Epithelial cell of esophagus (primary cell): ENCODE measurements at places on chromosomes 7 and 10.

GRCh38 chr7:112076324-112076723 is 129.9 kb downstream of the DOCK4 start:
- no peak for DNase-seq

DNA sequence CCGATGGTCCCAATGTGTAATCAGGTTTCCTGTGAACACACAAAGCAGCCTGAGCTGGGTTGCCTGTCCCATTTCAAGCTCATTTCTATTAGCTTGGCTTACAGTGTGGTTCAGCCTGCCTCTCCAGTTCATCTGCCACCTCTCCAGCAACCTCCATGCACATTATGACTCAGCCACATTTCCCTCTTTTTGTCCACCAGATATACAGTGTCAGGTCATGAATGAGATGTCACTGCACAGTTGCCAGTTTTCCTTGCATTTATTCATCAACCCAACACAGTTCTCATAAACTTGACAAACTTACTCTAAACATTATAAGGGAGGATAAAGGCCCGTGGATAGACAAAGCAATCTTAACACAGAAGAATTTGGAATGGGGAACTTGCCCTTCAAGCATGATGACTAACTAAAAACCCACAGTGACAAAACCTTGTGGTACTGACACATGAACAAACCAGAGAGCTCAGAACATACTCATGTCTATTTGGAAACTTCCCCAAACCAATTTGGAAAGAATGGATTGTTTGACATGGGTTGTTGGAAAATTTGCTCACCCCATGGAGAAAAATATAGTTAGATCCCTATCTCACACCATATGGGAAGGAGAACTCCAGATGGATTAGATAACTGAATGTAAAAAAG is 2.5 kb upstream of the CFAP58 start:
- peak; percentile 86 for DNase-seq

DNA sequence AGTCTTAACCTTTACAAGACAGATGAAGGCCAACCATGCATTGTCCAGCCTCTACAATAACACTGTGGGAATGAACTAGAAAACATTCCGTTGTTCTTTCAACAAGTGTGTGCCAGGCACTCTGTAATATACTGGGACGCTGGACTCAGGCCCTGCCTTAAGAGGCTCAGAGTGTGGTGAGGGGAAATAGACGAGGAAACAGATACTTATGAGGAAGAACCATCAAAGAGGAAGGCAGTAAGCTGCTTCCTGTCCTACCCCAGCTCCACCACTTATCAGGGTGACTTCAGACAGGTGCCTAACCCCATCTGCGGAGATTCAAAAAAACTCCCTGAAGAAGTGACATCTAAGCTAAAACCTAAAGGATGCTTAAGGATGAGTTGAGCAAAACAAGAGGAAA is 8.9 kb upstream of the TRIM8 start:
- no peak for DNase-seq

GRCh38 chr10:121242741-121243608 is 355.3 kb downstream of the FGFR2 start:
- DNase-seq = no peak

- DNase-seq = no peak
These were observed 51.3 kb upstream of the WIPF3 start for GRCh38 chr7:29754874-29755490.

GRCh38 chr10:80509403-80510161 is 28.1 kb upstream of the SH2D4B start:
- peak; percentile 83 for DNase-seq

- no peak for DNase-seq
These were observed 4.7 kb downstream of the CPA1 start for GRCh38 chr7:130384841-130385599.

GRCh38 chr7:34539003-34539402 is 119.0 kb upstream of the NPSR1 start:
- DNase-seq = no peak

- no peak for DNase-seq
These were observed 56.3 kb upstream of the FAM3C start for GRCh38 chr7:121452389-121452788.

GRCh38 chr10:21526188-21526859 is 842 bp upstream of the SKIDA1 start:
- DNase-seq = peak; percentile 54

GRCh38 chr7:51620706-51621105 is 304.1 kb upstream of the COBL start:
- DNase-seq = no peak

DNA sequence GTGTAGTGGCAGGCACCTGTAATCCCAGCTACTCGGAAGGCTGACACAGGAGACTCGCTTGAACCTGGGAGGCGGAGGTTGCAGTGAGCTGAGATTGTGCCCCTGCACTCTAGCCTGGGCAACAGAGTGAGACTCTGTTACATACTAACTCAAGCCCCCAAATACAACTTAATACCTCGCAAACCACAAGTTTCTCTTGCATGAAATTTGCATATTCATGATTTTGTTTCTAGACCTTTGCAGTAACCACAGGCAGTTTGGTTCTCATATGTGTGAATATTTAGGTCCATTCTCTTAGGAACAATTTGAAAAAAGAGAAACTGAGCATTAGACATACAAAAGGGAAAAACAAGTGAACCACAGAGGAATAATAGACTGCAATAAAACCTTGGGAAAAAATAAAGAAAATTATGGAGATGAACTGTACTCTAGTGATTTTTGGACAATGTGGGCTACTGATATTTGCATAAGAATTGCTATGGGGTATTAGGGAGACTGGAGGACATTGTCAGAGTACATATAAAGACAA is 77.0 kb downstream of the ZNF277 start:
- no peak for DNase-seq

- DNase-seq = no peak
These were observed 9.8 kb upstream of the PAX2 start for GRCh38 chr10:100735337-100736143.

DNA sequence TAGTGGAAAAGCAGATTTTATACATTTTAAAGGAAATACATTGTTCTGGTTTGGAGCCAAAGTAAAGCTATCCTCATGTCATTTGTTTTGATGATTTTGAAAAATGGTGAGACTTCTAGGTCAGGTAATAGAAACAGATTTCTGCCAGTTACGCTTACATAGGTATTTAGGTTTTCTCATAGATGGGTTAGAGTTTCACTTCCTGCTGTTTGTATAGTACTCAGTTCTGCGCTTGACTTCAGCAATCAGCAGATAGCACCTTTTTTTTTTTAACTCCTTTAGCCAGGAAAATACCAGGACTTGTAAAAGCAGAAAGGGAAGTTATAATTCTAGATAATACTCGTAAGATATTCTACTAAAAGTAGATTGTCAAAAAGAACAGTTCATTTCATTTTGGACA is 209.8 kb upstream of the POM121L12 start:
- no peak for DNase-seq

DNA sequence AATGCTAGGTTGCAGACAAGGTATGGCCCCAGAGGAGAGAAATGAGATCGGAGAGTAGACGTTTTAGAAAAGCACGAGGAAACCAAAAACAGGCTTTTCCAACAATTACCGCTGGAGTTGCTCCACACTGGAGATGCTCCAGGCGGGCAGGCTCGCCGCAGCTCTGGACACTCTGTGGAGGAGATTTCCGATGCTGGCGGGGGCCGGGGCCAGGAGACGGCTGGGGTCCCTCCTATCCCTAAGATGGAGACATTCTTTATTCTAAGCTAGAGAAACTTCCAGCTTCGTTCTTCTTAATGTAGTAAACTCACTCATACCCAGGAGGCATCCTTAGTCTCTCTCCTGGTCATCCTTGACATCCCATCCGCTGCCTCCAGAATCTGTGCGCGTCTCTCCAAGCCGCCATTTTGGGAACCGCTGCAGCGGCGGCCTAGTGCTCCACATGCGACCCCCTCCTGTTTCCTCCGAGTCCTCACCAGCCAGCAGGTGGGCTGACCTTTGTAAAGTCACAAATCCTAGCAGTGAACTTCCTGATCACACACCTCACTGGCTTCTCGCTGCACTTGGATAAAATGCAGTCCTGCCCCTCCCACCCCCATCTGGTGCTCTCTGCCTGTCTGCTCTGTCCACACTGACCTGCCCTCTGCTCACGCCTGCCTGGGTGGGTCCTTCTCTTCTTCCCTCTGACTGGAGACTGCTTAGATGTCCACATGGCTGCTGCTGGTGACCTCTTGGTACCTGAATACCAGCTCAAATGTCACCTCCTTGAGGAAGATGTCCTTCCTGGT is 11.9 kb downstream of the PYROXD2 start:
- no peak for DNase-seq

GRCh38 chr7:71325151-71325550 is 193.2 kb downstream of the GALNT17 start:
- DNase-seq = no peak

DNA sequence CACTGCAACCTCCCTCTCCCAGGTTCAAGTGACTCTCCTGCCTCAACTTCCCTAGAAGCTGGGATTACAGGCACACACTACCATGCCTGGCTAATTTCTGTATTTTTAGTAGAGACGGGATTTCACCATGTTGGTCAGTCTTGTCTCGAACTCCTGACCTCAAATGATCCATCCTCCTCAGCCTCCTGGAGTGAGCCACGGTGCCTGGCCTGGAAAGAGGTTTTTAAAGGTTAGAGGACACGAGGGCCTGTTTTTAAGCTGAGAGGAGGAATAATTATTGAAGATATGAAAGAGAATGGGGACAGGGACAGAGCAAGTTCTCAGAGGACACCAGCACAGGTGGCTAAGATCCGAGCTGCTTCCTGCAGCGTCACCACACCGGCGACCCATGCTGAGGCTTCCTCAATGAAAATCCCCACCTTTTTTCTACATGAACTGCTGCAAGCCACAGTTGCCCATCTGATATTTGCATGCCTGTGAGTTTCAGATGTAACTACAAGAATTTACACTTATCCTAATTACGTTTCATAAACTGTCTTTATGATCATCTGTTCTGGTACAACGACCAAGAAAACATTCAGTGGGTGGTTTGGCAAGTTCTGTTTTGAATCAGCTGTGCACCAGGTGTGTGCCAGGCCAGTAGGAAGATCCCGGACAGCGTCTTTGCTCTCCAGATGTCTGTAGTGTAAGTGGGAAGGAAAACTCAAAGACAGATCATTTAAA is 76.0 kb downstream of the HIP1 start:
- DNase-seq = no peak

GRCh38 chr7:148856891-148857290 is 27.2 kb downstream of the EZH2 start:
- no peak for DNase-seq

DNA sequence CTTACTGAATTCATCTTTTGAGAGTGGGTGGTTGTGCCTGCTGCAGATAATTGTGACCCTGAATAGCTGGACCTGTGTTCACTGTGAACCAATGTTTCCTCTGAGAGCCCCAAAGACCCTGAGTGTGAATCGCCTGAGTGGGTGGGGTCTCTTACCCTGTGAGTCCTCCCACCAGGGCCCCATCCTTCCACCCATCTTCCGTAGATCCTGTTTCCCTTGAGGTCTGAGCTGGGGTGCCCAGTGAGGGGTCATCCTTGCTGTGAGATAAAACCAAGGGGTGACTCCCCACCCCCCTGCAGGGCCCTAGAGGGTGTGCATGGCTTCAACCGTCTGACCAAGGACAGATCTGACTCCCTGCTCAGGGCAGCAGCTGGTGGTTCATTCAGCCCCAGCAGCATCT is 78.0 kb upstream of the ZNF479 start:
- DNase-seq = no peak

DNA sequence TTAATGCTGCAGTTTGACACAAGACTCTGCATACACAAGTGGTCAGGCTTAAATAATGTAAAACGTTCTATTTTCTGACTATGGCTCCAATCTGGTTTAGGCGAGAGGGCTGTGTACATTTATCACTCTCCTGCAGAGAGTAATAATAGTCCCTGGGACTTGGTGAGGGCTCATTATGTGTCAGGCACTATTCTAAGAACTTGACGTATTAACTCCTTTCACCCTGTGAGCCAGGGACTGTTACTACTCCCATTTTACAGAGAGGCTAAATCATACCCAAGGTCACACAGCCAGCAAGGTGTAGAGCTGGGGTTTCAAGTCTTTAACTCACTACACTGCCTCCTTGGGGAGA is 187.2 kb upstream of the LYZL2 start:
- DNase-seq = no peak

- DNase-seq = no peak
These were observed 19.4 kb upstream of the SH2D4B start for GRCh38 chr10:80518143-80518806.

GRCh38 chr10:21292763-21293517 is 232.5 kb downstream of the SKIDA1 start:
- DNase-seq = peak; percentile 92

- DNase-seq = no peak
These were observed 233.0 kb upstream of the MKLN1 start for GRCh38 chr7:131094685-131095084.
